ENCODE measurements at places on chromosomes 13 and 19. TPM values are rescaled to one million over a fixed set of nuclear protein-coding genes. Genes with fewer than 3 reads are reported as not detected.

GRCh38 chr19:17333611-17334413 is 843 bp downstream of the ANO8 start:
- no peaks in the 10 kb centered on the region for H3K36me3 ChIP-seq
- no peak for DNase-seq
- H3K27ac ChIP-seq: no peak overlapping the region

The ZNF560 gene
- total RNA-seq: not detected

GRCh38 chr13:23288564-23288963 is 107.8 kb downstream of the SGCG start:
- no peaks in the 10 kb centered on the region for H3K4me1 ChIP-seq
- H3K4me3 ChIP-seq: no peak overlapping the region
- no peaks in the 10 kb centered on the region for H3K27me3 ChIP-seq
- H3K36me3 ChIP-seq: no peaks in the 10 kb centered on the region
- H3K27ac ChIP-seq: no peak overlapping the region

GRCh38 chr13:26132756-26133155 is 80.9 kb upstream of the SHISA2 start:
- H3K4me3 ChIP-seq: no peak overlapping the region
- H3K36me3 ChIP-seq: no peaks in the 10 kb centered on the region
- H3K4me1 ChIP-seq: peaks cover 6% of the 10 kb centered on the region
- no peak for DNase-seq

DNA sequence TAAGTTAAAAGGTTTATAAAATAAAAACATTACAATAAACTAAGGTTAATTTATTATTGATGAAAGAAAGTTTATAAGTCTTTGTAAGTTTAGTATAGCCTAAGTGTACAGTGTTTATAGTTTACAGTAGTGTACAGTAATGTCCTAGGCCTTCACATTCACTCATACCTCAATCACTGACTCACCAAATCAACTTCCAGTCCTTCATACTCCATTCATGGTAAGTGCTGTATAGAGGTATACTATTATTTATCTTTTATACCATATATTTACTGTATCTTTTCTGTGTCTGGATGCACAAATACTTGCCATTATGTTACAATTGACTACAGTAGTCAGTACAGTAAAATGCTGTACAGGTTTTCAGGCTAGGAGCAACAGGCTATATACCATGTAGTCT is 490.0 kb downstream of the GPC6 start:
- no peaks in the 10 kb centered on the region for H3K4me1 ChIP-seq
- no peak overlapping the region for H3K27ac ChIP-seq
- no peak for DNase-seq
- no peak overlapping the region for H3K4me3 ChIP-seq

GRCh38 chr19:4445963-4446703 is 11.5 kb downstream of the UBXN6 start:
- no peak overlapping the region for H3K27ac ChIP-seq
- no peaks in the 10 kb centered on the region for H3K4me1 ChIP-seq
- no peak for DNase-seq
- H3K4me3 ChIP-seq: no peak overlapping the region
- peaks cover 60% of the 10 kb centered on the region for H3K36me3 ChIP-seq

GRCh38 chr19:2327773-2328400 is 499 bp downstream of the LSM7 start:
- DNase-seq: peak; percentile 10
- H3K27ac ChIP-seq: no peak overlapping the region
- peaks cover 8% of the 10 kb centered on the region for H3K36me3 ChIP-seq
- H3K4me1 ChIP-seq: peaks cover 40% of the 10 kb centered on the region
- peak overlapping the region; percentile 60 for H3K4me3 ChIP-seq

DNA sequence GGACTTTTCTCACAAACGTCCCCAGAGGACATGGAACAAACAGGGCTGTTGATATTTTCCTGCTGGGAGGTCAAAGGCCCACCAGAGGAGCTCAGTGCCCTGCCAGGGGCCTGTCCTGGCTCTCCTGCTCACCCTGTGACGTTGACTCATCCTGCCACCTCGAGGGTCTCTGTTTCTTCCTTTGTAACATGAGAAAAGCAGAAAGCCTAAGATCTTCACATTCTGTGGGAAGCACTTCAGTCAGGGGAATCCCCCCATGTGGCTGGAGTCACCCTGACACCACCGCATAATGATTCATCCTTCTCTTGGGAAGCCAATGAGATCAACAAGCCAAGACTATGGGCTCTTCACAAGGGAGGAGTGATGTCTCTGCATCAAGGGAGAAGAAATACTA is 147.9 kb downstream of the KATNAL1 start:
- no peak overlapping the region for H3K27ac ChIP-seq
- H3K4me1 ChIP-seq: no peaks in the 10 kb centered on the region
- H3K36me3 ChIP-seq: no peaks in the 10 kb centered on the region
- H3K4me3 ChIP-seq: no peak overlapping the region
- DNase-seq: no peak
- H3K27me3 ChIP-seq: no peaks in the 10 kb centered on the region

The C19orf73 gene
- total RNA-seq: 13.4 TPM

DNA sequence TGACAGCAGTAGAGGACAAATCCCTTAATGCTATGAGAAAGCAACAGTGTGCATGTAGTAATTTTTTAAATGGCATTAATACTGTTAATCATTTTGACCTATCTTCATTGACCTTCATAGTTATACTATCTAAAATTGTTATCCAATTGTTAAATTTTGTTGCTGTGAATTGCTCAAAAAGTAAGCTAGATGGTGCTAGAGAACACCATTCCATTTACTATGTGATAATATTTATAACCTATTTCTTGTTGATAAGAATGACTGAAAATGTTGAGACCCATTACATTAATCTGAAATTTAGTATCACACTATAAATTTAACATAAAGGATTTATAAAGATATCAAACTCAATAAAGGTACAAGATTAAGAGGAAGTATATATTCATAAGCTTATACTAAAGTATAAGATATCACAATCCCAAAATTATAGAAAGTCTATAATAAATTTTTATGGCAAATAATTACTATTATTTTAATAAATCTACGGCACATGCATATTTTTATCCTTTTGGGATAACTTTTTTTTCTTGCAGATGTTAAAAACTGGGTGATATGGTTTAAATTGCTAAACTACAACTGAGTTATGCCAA is 1573.3 kb downstream of the PCDH9 start:
- no peak overlapping the region for H3K27ac ChIP-seq
- no peaks in the 10 kb centered on the region for H3K4me1 ChIP-seq
- no peaks in the 10 kb centered on the region for H3K36me3 ChIP-seq

DNA sequence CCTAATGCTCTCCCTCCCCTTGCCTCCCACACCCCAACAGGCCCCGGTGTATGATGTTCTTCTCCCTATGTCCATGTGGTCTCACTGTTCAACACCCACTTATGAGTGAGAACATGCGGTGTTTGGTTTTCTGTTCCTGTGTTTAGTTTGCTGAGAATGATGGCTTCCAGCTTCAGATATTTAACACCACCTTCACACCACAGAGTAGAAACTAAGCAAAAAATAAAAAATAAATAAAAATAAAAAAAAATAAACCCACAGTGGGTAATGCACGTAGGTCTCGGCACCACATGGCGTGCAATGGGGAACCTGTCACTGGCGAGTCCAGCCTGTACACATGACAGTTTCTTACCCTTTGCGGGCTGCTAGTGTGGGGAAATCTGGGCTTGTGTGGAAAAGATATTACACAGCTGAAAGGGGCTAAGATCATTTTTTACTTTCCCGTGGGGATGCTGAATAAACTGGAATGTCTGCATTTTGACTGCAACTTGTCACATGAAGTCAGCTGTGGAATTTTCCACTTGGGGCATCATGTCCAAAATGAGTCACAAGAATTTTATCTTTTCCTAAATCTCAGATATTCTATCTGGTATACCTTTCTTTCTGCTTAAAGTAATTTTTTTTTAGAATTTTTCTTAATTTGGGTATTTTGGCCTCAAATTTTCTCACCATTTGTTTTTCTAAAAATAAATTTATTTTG is 170.5 kb downstream of the IRS2 start:
- H3K4me1 ChIP-seq: no peaks in the 10 kb centered on the region
- no peak overlapping the region for H3K4me3 ChIP-seq
- H3K27me3 ChIP-seq: no peaks in the 10 kb centered on the region
- no peaks in the 10 kb centered on the region for H3K36me3 ChIP-seq
- no peak for DNase-seq
- H3K27ac ChIP-seq: no peak overlapping the region

DNA sequence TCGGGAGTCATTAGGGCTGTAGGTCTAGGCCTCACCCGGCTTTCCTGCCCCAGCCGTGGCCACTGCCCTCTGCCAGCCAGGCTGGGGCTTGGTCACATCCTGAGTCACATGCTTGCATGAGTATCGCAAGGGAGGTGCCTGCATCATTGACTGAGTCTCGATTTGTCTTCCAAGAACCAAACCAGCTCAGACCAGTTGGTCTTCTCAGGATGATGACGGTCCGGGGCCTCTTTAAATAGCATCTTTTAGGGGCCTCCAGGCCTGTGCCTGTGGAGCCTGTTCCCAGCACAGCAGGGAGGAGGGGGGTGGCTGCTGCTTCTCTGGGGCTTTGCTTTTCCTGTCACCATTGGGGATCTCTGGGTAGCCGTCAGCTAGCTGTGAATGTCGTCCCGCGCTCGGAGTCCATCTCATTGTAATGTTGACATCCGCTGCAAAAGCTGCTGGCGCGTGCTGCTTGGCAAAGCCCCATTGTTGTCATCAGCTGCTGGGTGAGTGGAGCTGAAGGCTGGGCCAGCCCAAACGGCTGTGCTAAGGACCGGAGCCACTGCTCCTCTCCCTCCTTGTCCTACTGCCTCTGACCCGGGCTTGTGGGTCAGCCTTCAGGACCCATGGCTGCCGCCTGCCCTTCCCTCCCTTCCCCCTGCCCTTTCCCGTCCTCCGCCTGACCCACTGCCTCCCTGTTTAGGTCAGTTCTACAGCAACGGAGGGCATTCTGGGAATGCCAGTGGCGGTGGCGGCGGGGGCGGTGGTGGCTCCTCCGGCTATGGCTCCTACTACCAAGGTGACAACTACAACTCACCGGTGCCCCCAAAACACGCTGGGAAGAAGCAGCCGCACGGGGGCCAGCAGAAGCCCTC is 14.3 kb upstream of the QTRT1 start:
- H3K27me3 ChIP-seq: no peaks in the 10 kb centered on the region
- H3K4me1 ChIP-seq: no peaks in the 10 kb centered on the region
- H3K27ac ChIP-seq: no peak overlapping the region
- peaks cover 80% of the 10 kb centered on the region for H3K36me3 ChIP-seq
- H3K4me3 ChIP-seq: no peak overlapping the region
- no peak for DNase-seq

Data from thyroid gland (tissue), 4 donors.